Stimulated activated CD8-positive, alpha-beta memory T cell treated with anti-CD3 and anti-CD28 coated beads, Interleukin-4, amount 100 ng/mL, for 24 hours (primary cell): ENCODE measurements at places on chromosomes 7 and 10.
A peak's percentile ranks its signal among the peaks of the same experiment; 100 is the strongest.

DNA sequence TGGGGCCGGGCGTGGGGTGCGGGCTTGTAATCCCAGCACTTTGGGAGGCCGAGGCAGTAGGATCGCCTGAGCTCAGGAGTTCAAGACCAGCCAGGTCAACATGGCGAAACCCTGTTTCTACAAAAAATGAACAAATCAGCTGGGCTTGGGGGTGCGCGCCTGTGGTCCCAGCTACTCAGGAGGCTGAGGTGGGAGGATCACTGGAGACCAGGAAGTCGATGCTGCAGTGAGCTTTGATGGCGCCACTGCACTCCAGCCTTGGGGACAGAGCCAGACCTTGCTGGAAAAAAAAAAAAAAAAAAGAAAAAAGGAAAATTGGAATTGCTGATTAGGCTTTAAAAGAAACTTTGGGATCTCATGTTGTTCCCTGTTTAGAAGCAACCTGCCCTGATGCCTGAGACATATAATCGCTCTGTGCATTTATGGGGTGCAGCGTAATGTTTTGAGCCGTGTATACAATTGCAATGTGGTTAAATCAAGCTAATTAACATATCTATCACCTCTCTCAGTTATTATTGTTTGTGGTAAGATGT is 851 bp downstream of the AKR1E2 start:
- no peak for DNase-seq

GRCh38 chr7:136868496-136869000 is at the start of gene CHRM2:
CHRM2 (plus strand) TSS chr7:136868652; CDS start chr7:137014866, 146,214 bp downstream.
- no peak for DNase-seq

- no peak for DNase-seq
Observed at GRCh38 chr7:93719546-93719945, 145.0 kb upstream of the CALCR start.

GRCh38 chr10:131786756-131787605 is 113.8 kb upstream of the PPP2R2D start:
- no peak for DNase-seq

DNA sequence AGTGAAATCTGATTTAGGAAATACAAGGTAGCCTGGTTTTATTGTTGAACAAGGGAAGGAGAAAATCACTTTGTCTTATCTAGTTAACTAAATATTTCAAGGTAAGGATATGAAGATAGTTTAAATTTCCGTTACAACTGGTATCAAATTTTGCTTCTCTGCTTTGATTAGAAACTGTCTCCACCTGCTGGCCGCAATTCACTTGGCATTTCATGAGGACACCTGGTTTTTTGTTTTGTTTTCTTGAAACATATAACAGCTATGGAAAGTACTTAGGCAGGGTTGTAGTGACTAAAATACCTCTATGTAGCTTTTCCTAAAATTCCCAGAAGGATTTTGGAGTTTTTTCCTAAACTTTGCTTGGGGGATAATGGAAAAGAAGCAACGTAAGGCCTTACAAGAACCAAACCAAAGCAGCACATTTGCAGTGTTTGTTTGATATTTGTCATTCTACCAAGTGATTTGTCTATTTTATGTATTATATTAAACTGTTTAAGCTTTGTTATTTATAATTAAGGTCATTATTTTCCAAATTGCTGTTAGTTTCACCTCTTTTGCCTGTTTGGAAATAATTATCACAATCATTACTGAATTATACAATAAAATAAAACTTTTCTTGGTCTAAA is 73.6 kb downstream of the AHCYL2 start:
- peak; percentile 27 for DNase-seq

- no peak for DNase-seq
Observed at GRCh38 chr10:132599732-132600131, 62.1 kb downstream of the INPP5A start.

GRCh38 chr10:76491216-76491615 is 1059.8 kb downstream of the LRMDA start:
- DNase-seq, result no peak
